Activated naive CD4-positive, alpha-beta T cell treated with anti-CD3 and anti-CD28 coated beads, Interleukin-2, amount 10 ng/mL, durations not matched to agents 7 days and 5 days (primary cell): ENCODE measurements at places on chromosomes 3 and 15.
A peak's percentile ranks its signal among the peaks of the same experiment; 100 is the strongest.

- DNase-seq, result peak; percentile 57
Measured at GRCh38 chr3:58994746-58995330, 55.0 kb downstream of the CFAP20DC start.

DNA sequence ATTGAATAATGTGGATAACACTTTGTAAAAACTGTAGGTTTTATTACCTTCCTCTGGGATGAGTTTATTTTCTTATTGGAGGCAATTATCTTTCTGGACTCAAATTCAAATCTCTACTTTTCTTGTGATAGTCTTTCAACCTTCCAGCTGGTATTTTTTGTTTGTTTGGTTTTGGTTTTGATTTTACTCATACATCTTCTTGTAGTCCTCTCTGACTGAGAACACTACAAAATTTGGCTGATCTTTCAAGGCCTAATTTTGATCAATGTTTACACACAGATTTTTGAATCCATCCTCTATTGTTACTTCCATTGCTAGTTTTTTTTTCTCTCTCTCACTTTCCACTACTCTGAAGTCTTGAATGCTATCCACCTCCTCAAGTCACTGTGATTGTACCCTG lies 303.8 kb upstream of the NECTIN3 start:
- DNase-seq, result no peak

- DNase-seq, result no peak
Measured at GRCh38 chr15:40130118-40130517, 21.4 kb upstream of the BMF start.

DNA sequence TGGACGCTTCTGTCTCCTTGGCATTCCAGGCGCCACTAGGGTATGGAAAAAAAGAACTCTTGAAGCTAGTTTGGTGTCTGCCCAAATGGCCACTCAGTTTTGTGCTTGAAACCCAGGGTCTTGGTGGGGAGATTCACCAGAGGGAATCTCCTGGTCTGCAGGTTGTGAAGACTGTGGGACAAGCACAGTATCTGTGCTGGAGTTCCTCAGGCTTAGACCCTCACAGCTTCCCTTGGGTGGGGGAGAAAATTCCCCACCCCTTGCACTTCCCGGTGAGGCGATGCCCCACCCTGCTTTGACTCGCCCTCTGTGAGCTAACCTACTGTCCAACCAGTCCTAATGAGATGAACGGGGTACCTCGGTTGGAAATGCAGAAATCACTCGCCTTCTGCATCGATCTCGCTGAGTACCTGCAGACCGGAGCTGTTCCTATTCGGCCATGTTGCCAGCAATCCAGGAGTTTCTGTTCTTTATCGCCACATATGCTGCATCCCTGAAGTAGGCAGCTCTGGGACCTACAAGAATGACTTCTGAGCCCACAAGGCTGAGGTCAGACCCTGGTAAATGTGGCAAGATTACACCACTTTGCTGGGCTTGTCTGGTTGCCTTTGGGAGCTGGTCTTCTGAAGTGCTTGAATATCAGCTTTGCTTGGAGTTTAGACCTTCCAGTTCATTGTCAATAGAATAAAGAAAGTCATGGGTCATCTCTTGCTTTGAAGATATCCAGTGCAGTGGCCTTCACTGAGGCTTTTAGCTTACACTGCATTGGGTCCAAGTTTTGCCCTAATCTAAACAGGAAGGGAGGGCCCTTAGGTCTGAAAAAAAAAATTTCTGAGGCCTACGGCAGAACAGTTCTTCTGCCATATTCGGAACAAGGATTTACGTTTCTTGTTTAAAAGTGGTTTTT lies 51.0 kb downstream of the SLC2A2 start:
- DNase-seq, result no peak

GRCh38 chr3:13825311-13825579 lies 54.6 kb downstream of the WNT7A start:
- no peak for DNase-seq

- DNase-seq, result no peak
Measured at GRCh38 chr3:151900460-151900859, 27.0 kb downstream of the SUCNR1 start.

DNA sequence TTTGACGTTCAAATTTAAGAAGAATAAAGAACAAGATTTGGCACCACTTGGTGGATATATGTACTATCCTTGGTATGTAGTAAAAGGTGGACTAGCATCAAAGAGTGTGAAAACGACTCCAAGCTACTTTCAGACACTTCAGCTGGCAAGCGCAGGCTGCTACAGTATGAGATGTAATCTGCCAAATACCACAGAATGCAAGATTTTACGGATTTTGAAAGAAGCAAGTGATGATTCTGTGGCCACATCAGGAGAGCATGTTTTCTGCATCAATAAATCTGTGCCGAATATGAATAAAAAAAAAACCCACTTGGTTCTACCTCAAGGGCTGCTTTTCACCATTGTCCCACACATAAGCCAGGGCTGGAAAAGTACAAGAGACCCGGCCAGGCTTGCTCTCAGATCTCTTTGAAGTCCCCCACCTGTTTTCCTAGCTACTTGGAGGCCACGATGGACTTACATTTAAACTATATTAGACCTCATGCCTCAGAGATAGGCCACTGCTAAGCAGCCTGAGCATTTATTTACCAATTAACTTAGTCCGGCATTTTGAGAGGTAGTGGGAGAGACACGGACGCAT lies 37.4 kb downstream of the MYO1E start:
- DNase-seq, result no peak

DNA sequence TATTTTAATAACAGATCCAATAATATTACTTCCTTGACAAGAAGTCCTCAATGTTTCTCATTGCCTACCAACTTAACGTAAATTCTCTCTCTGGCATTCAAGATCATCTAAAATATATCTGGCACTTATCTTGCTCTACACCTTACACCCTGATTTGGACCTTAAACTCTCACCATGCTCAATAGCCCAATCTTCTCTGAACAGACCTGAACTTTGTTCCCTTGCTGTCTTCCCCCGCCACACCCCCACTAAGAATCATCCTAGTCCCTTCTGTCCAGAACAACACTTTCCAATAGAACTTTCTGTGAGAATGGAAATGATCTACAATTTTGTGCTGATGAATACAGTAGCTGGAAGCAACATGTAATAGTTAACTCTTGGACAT lies 44.9 kb downstream of the P2RY1 start:
- DNase-seq, result no peak

GRCh38 chr3:144831955-144832716 lies 860.5 kb downstream of the DIPK2A start:
- no peak for DNase-seq

DNA sequence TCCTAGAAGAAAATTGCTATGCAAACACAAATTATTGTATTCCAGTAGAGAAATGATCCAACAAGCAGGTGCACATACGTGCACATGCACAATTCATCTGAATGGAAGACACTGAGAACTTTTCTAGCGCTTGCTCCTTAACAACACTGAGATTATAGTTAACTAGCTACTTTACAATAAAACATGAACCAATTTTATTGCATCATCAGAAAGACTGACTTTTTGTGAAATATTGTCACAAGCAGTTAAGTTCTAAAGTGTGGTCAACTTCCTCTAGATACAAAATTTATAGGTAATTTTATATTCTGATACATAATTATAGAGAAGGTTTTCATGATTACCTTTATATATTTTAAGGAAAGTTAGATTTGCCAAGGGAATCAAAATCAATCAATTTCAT lies 135.4 kb downstream of the ABI3BP start:
- DNase-seq, result no peak

DNA sequence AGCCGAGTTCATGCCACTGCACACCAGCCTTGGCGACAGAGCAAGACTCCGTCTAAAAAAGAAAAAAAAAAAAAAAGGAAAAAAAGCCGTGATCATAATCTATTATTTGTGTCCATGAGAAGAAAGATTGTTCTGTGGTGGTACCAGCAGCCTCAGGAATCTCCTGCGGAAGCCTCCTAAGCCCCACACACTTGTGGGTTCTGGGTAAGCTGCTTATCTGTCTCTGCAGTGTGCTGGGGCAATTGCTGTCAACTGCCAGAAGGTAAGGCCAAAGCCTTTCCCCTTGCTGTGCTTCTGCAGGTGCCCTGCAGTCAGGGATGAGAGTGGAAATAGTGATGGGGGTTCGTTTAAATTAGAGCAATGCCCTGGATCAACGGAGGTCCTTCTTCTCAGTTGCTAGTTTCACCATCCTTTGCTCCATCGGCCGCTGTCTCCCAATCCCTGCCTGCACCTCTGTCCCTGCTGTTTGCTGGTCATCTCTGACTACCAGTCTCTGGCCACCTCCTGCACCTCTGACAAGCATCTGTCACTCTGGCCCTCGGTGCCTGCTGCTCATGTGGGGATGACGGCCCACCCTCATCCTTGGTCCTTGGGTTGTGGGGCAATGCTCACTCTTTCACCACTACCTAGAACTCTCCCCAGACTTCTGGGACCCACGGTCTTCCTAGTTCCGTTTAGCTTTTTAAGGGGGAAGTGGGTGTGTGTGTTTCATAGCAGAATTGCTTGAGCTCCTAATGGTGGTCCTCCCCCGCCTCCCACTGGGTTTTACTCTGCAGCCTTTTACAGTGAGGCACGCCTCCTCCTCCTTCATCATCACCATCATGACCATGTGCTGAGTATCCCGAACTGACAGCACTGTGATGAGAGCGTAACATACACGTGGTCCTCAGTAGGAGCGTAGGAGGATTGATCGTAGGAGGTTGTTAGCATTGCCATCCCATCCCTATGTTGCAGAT lies 25.5 kb downstream of the CHRD start:
- DNase-seq, result no peak

DNA sequence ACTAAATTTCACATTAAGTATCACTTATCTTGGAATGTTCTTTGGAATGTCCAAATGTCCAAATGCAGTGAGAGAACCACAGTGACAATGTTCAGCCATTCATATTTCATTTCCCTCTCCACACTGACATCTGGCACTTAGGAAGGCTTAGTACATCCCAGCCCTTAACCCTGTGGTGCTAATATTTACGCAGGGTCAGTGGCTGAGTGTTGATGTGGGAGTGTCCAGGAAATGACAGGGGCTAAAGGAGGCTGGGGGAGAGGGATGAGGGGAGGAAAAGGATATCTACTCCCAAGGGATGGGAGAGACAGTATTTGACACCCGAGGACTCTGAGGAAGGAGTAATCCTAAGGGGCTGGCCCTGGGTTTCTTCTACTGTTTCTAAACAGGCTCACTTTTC lies 14.1 kb upstream of the CCR4 start:
- no peak for DNase-seq

- DNase-seq, result peak; percentile 55
Measured at GRCh38 chr3:172622916-172623700, 87.8 kb downstream of the NCEH1 start.

DNA sequence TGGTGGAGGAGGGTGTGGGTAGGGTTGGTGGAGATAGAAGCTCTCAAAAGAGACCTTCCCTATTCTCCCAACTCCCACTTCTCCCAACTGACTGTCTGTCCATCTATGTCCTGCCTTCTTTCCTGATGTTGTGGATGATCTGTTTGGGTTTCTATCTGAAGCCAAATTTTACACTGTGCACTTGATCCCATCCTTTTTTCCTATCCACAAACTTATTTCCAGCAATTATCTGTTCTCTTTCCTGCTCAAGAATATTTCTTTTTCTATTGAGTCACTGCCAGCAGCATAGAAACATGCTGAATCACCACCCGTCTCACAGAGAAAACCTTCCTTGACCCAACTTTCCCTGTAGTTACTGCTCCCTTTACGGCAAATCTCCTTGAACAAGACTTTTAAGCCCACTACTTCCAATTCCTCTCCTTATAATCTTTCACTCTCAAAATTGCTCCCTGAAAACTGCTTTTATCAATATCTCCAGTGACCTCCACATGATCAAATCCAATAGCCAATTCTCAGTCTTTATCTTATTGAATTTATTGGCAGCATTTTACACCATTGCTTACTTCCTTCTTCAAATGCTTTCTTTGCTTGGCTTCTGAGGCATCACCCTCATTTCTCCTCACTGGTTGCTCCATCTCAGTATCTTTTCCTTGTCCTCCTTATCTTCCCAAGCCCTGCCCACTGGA lies 141.2 kb upstream of the SLC7A14 start:
- DNase-seq, result no peak

- no peak for DNase-seq
Measured at GRCh38 chr3:66555214-66555844, 54.5 kb upstream of the LRIG1 start.

DNA sequence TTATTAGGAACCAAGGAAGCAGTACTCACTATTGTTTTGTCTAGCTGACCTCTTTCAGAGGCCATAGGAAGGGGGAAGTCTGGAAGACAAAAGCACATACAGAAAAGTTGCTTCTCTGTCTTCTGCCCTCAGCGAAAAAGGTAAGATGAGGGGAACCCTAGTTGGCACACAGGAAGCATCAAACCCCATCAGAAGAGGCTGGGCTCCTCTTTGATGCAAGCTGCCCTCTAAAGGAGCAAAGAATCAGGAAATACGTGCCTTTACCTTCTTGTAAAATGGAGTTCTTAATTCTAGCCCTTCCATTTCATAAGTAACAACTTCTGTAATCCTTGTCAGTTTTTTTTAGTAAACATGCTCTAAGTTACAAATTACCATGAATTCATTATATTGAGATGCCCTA lies 12.5 kb downstream of the SPINK8 start:
- no peak for DNase-seq

- DNase-seq, result no peak
Measured at GRCh38 chr15:95059346-95059905, 828.1 kb downstream of the MCTP2 start.

GRCh38 chr3:101646726-101647125 lies 30.2 kb downstream of the ZBTB11 start:
- DNase-seq, result no peak

DNA sequence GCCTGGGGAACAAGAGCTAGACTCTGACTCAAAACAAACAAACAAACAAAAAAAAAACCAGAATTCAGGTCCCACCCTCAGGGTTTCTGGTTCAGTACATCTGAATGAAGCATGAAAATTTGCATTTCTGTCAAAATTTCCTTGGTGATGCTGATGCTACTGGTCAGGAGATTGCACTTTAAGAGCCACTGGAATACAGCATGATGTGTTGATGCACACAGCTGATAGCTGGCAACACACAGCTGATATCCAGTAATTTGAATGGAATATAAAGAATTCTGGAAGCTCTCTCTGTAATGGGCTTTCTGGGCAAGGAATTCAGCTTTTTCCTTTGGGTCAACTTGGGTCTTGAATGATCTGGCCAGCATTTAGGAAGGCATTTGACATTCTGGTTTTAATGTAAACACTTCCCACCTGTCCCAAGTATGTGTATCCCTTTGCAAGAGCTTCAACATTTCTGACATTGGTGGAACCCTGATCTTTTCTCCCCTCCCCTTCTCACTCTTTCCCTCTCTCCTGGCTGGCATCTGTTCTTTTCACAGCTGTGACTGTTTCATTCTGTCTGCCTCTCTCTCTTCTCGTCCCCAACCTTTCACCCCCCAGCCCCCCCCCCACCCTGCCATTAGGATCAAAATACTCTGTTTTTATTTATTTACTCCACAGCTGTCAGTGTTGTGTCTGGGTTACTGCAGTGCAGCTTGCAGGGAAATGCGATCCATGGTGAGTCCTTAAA lies 189.5 kb downstream of the TPRG1 start:
- no peak for DNase-seq

- peak; percentile 45 for DNase-seq
Measured at GRCh38 chr3:48299746-48300712, 33.4 kb downstream of the SPINK8 start.
